ENCODE measurements at places on chromosomes 6 and 20. TPM values are rescaled to one million over a fixed set of nuclear protein-coding genes. Genes with fewer than 3 reads are reported as not detected.

The MATN4 gene
- 0.14 TPM for total RNA-seq

The SMOC2 gene
- total RNA-seq, result 0.14 TPM

The TNNC2 gene
- total RNA-seq, result not detected

The FITM2 gene
- total RNA-seq, result 6.8 TPM

The POU5F1 gene
- total RNA-seq, result 0.50 TPM

The ADTRP gene
- total RNA-seq, result 25.3 TPM

The HMGCLL1 gene
- not detected for total RNA-seq

The TSPO2 gene
- total RNA-seq, result not detected

The FERMT1 gene
- 80.4 TPM for total RNA-seq

The THEMIS gene
- not detected for total RNA-seq

The TMEM242 gene
- total RNA-seq, result 8.1 TPM

The HLA-DOA gene
- total RNA-seq, result not detected

The ADNP gene
- total RNA-seq, result 70.5 TPM

The TRIM10 gene
- not detected for total RNA-seq

The TNXB gene
- 1.0 TPM for total RNA-seq
